Stimulated activated CD4-positive, alpha-beta T cell treated with anti-CD3 and anti-CD28 coated beads, Interleukin-1b, Interleukin-23, amount 100 ng/mL, for 1 hour (primary cell): ENCODE measurements at places on chromosomes 7 and 10.
A peak's percentile ranks its signal among the peaks of the same experiment; 100 is the strongest.

DNA sequence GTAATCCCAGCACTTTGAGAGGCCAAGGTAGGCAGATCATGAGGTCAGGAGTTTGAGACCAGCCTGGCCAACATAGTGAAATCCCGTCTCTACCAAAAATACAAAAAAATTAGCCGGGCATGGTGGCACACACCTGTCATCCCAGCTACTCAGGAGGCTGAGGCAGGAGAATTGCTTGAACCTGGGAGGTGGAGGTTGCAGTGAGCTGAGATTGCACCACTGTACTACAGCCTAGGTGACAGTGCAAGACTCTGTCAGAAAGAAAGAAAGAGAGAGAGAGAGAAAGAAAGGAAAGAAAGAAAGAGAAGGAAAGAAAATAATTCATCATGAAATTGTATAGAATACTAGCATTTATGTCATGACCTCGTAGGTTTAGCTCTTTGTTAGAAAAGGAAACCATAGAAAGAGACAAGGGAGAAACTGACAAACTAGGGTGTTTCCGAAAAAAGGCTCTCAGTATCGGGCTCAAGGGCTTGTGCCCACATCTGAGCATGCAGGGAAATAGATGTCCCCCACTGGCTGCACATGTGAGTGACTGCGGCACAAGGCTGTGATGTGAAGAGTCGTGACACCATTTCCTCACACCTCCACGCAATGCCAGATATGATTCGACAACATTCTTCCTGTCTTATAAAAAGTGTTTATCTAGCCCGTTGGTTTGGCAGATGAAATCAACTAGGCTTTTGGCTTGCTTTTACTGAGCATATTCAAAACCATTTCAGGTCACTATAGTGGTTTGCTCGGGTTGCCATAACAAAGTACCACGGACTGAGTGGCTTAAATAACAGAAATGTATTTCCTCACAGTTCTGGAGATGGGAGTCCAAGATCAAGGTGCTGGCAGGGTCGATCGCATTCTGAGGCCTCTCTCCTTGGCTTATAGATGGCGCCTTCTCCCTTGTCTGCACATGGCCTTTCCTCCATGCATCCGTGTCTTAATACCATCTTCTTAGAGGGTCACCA, 2.0 kb downstream of the SRGN start:
- DNase-seq: peak; percentile 39

GRCh38 chr10:9950070-9950469, 1067.6 kb upstream of the CELF2 start:
- no peak for DNase-seq

GRCh38 chr10:89302625-89303024, 779 bp downstream of the IFIT2 start:
- DNase-seq: no peak

GRCh38 chr10:82653244-82654155, 778.5 kb downstream of the NRG3 start:
- DNase-seq: no peak

- DNase-seq: no peak
Measured at GRCh38 chr10:114607358-114607998, 50.6 kb downstream of the ABLIM1 start.

DNA sequence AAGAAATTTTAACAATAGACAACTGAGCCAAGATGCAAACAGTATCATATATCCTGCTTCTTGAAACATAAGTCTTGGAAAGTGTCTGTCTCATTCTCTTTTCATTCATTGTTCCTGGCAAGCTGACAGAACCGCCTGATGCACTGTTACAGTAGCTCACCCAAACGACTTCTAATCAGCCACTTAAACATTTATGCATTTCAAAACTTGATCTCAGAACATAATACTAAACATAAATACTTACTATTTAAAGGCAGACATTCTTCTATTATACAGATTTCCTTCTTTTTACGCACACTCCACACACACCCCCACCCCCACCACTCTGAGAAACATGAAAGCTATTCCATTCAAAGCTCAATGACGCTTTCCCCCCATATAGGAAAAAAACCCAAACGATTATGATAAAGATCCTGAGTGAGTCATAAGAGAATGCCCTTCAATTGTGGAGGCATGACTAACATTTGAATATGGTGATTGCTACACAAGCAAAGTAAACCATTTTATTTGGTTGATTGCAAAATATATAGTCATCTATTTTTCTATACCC, 30.5 kb downstream of the SHTN1 start:
- DNase-seq: no peak

DNA sequence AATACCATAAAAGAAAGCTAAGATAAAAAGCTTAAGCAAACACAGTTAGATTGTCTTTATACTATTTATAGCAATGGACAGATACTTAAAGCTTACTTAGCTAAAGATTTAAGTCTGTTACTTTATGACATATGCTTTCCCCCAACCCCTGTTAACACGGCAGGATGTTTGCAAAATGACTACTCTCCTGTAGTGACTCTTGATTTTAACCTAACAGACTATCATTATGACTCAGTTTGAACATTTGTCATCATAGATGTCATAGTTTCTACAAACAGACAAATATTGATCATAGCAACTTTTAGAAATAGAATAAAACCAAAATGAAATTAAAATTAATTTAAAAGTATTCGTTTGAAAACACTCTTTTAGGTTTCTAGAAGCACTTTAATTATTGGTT, 7.8 kb upstream of the COMMD3 start:
- DNase-seq: no peak

DNA sequence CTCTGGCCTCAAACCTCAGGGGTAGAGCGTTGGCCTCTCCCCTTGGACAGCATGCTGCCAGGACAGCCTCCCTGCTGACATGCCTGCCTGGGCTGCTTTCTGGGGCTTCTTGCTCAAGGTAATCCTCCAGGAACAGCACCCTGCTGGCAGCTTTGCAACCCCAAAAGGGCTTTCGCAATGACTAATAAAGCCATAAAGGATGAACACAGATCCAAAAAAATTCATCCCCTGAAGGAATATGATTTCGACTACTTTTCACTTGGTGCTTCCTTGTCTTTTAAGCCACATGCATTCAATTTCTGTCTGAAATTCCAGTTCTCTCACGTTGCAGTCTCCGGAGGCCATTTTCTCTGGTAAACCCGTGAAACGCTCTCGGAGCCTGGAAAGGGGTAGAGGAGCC, 15.1 kb upstream of the SH3PXD2A start:
- no peak for DNase-seq
